Activated T-cell treated with anti-CD3 and anti-CD28 coated beads, Interleukin-2, amount 50 U/mL, for 72 hours (primary cell): ENCODE measurements at places on chromosomes 3 and 15.

GRCh38 chr3:35867791-35868190 lies 228.5 kb downstream of the ARPP21 start:
- DNase-seq = no peak

DNA sequence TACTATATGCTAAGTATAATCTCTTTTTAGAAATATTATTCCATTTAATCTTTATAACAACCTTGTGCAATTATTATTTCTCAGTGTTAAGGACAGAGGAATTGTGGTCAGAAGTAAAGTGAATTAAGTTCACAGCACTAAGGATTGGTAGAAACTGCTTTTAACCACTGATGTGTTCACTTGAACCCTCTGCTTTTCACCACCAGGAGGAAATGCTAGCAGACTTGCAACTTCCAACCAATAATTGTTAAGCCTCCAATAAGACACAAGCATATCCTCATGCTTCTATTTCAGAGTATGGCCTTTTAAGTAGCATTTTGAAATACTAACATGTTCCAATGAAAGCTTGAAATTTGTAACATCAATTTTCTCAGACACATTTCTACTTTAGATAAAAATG lies 527.4 kb downstream of the SI start:
- no peak for DNase-seq

GRCh38 chr15:83430441-83430840 lies 16.7 kb upstream of the SH3GL3 start:
- no peak for DNase-seq

DNA sequence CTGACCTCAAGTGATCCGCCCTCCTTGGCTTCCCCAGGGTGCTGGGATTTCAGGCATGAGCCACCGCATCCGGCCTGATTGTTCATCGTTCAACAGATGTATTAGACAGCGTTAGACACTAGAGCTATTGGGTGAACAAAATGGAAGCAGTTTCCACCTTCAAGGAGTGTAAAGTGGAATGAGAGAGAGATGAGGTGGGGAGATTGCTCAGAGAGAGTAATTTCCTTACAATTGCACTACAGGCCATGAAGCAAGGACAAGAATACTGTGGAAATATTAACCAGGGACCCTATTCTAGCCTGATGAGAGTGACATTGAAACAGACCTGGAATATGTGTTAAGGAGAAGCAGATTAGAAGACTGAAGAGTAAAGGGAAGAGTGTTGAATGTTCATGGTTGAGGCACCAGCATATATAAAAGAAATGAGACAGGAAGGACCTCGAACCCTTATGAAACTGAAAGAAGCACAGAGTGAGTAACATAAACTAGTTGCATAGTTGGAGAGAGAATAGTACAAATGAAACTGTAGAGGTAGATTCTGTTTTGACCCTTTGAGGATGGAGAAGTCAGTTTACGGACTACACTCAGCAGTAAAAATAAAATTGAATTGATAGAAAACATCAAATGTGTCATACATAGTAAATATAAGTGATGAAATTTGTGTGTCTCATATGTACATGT lies 7.2 kb downstream of the RTF1 start:
- no peak for DNase-seq

DNA sequence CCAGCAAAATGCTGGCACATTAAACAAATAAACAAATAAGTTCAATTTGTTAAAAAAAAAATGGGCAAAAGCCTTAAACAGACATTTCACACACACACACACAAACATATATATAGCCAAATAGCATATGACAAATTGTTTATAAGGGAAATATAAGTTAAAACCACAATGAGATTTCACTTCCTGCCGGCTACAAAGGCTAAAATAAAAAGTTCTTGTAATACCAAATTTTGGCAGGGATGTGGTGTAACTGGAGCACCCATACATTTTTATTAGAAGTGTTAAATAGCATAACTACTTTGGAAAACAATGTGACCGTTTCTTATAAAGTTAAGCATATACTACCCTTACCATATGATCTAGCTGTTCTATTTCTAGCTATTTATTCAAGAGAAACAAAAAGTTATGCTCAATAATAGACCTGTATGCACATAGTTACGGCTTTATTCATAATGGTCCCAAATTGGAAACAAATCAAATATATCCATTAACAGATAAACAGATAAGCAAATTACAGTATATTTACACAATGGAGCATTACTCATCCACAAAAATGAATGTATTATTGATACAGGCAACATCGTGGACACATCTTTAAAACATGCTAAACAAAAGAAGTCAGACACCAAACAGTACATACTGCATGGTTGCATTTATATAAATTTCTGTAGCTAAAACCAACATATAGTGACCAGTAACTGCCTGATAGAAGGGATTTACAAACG lies 93.9 kb downstream of the EOMES start:
- DNase-seq = no peak

DNA sequence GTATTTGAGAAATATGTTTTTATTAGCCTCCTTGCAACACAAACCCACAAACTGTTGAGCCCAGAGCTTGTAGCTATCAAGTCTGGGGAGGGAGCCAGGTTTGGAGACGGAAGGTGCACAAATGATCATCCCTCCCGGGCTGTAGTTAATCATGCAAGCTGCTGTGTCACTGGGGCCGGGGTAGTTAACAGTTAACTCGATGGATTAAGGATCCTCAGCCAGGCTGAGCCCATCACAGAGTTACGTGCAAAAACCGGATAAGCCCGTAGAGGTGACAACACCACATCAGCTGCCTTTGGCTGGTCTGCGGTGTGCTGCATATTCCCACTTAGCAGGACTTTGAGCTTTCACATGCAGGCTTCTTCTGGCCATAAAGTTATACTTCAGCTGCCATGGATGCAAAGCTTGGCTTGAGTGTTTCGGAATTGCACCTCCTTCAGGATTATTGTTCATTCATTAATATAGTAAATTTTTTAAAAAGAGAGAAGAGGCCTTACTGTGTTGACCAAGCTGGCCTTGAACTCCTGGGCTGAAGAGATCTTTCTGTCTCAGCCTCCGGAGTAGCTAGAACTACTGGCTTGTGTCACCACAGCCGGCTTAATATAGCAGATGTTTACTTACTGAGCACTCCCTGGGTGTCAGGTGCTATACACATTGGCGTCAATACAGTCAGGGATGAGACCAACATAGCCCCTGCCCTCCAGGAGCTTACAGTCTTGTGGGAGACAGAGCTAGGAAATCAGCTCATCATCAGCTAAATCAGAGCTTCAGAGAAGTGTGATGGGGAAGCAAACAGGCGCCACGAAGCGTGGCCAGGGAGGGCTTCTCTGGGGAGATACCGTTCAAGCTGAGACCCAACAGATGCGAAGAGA lies 226.8 kb upstream of the BHLHE40 start:
- no peak for DNase-seq

DNA sequence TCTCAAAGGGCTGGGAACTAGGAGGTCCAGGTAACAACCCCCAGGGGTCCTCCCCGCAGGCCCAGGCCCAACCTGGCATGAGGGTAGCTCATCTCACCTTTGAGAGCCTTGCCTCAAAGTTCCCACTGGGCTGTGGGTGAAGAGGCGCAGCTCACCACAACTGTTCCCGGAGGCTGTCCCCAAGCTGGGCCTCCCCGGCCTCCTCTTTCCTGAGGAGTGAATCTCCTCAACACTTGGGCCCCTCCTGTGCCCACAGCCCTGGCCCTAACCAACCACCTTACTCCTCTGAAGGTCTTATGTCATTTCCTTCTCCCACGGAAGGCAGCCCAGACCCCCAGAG lies 27.5 kb upstream of the CORO2B start:
- DNase-seq = no peak

DNA sequence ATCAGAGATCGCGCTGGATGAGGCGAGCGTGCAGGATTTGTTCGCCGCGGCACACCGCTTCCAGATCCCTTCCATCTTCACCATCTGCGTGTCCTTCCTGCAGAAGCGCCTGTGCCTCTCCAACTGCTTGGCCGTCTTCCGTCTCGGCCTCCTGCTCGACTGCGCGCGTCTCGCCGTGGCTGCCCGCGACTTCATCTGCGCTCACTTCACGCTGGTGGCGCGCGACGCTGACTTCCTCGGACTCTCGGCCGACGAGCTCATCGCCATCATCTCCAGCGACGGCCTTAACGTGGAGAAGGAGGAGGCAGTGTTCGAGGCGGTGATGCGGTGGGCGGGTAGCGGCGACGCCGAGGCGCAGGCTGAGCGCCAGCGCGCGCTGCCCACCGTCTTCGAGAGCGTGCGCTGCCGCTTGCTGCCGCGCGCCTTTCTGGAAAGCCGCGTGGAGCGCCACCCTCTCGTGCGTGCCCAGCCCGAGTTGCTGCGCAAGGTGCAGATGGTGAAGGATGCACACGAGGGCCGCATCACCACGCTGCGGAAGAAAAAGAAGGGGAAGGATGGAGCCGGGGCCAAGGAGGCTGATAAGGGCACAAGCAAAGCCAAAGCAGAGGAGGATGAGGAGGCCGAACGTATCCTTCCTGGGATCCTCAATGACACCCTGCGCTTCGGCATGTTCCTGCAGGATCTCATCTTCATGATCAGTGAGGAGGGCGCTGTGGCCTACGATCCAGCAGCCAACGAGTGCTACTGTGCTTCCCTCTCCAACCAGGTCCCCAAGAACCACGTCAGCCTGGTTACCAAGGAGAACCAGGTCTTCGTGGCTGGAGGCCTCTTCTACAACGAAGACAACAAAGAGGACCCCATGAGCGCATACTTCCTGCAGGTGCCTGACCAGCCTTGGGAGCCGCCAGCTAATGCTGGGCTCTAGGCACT lies 819 bp downstream of the KLHL40 start:
- no peak for DNase-seq

- DNase-seq = no peak
Observed at GRCh38 chr3:54862526-54862925, 65.3 kb downstream of the LRTM1 start.

DNA sequence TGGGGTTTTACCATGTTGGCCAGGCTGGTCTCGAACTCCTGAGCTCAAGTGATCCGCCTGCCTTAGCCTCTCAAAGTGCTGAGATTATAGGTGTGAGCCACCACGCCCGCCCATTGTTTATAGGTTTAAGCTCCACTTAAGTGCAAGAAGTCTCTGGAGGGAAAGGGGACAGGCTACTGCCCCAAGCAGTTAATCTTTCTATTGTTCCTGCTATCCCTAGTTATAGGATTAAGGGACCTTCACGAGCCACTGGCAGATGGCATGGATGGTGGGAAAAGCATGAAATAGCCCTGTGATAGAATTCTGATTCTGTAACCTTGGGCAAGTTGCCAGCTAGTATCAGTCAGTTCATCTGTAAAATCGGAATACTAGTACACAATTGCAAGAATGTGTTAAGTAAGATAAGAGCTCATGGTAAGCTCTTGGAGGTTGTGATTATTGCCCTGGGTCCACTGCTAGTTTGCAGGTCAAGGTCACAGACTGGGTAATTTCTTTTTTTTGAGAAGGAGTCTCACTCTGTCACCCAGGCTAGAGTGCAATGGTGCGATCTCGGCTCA lies 5.3 kb upstream of the RBPMS2 start:
- no peak for DNase-seq

DNA sequence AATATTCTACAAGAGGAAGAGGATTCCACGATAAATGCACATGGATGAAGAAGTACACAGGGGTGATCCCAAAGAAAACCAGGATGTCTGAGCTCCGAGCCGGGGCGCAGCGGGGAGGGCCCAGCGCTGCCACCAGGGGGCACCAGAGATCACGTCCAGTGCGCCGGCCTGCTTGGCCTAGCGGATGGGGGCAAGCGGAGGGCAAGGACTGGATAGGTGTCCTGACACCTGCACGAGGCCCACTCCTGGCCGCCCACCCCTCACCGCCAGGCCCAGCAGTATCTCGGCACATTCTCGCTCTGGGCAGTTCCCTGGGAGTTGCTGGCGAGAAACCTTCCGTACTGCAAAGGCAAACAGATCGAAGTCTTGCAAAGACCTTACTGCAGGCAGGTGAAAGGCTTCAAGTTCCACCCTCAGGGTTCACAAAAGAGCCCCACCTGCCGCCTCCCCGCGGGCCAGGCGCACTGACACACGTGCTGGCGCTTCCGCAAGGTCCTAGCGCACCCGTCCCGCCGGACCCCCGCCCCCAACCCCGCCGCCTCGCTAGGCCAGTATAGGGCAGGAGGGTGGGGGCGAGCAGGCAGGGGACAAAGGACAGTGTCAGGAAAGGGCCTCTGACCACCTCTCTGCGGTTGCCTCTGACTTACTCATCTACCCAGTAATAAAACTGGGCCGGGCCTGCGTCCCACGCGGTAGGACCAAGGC lies 3.3 kb downstream of the ANKRD63 start:
- DNase-seq = peak; percentile 73

GRCh38 chr3:42690766-42691680 lies 5.7 kb downstream of the KLHL40 start:
- no peak for DNase-seq

- DNase-seq = no peak
Observed at GRCh38 chr15:92772626-92773244, 117.2 kb upstream of the FAM174B start.
